ENCODE measurements at places on chromosomes 7 and 10. TPM values are rescaled to one million over a fixed set of nuclear protein-coding genes. Genes with fewer than 3 reads are reported as not detected.

- no peak for DNase-seq
Observed at GRCh38 chr10:110190170-110190569, 17.2 kb upstream of the MXI1 start.

The PON1 gene
- total RNA-seq, result not detected

GRCh38 chr10:98330987-98331386 is 63.0 kb upstream of the LOXL4 start:
- no peak for DNase-seq

GRCh38 chr7:2819161-2819953 is 24.8 kb downstream of the GNA12 start:
- DNase-seq, result no peak

DNA sequence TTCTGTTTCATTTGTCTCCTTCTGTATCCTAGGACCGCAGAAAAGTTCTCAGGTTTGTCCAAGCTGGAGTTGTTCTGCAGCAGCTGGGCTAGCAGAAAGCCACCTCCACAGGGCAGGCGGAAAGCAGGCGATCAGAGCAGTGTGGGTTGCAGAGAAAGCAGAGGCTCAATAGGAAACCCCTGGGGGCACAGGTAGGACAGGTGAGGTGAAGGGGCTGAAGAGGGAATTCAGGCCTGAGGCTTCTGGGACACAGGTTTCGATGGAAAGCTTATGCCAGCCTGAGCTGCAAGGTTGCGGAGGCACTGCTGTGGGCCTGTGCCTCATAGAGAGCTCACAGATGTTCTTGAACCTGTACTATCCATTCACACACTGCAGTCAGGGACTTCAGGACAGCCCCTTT is 194.9 kb upstream of the TPK1 start:
- no peak for DNase-seq

The CRTAC1 gene
- total RNA-seq, result not detected

The SLC26A5 gene
- not detected for total RNA-seq

- no peak for DNase-seq
Observed at GRCh38 chr10:31930023-31930751, 1.6 kb upstream of the ARHGAP12 start.

DNA sequence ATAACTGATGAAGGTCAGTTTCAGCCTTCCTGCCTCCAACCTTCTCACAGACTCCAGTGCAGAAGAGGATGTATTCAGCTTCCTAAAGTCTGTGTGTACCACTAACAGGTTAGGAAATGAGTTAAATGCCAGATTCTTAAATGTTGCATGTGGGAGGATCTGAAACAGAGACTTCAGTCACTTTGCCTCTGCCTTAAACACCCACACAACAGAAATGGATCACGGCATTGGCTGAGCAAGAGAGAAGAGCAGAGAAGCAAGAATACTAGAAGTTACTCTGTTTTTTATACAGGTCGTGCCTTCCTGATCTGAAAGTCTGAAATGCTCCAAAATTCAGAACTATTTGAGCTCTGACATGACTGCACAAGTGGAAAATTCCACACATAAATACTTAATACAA is 98.9 kb upstream of the ARHGAP21 start:
- DNase-seq, result no peak

- DNase-seq, result no peak
Observed at GRCh38 chr7:105046414-105046813, 32.4 kb downstream of the KMT2E start.

GRCh38 chr10:131114846-131115245 is 196.7 kb downstream of the TCERG1L start:
- no peak for DNase-seq

The SUN3 gene
- not detected for total RNA-seq

DNA sequence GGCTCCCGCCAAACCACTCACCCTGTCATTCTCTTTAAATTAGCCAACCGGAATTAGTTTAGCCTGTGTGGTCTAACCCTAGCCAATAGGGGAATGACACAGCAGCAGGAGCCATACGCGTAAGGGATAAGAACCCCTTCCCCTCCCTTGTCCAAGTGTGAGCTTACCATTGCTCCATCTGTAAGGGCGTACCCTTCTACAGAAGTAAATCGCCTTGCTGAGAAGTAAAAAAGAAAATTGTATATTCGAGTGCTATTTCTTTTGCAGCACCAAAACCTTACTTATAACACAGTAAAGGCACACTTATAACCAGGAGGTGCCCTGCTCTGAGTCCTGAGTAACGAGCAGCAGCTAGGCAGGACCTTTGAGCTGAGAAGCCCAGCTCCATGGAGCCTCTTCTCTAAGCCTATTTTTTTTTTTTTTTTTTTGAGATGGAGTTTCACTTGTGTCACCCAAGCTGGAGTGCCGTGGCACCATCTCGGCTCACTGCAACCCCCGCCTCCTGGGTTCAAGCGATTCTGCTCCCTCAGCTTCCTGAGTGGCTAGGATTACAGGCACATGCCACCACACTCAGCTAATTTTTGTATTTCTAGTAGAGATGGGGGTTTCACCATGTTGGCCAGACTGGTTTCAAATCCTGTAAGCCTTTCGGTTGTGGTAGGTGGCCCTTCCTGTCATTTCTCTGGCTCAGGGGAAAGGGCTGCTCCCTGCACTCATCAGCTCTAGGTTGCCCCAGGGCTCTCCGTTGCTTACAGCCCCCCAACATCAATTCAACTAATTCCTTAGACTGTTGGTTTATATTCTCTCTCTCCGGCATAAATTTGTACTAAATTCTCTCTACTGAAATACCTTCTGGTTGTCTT is 73.3 kb downstream of the NSUN6 start:
- no peak for DNase-seq

The ZYX gene
- total RNA-seq, result 151 TPM

DNA sequence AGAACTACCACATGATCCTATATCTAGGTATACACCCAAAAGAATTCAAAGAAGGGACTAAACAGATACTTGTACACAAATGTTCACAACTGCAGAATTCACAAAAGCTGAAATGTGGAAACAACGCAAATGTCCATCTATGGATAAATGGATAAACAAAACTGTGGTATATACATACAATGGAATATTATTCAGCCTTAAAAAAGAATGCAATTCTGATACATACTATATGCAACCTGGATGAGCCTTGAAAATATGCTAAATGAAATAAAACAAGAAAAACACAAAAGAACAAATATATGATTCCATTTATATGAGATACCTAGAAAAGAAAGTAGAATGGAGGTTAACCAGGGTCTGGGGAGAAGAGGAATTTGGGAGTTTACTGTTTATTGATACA is 7.2 kb downstream of the FAM133B start:
- no peak for DNase-seq

DNA sequence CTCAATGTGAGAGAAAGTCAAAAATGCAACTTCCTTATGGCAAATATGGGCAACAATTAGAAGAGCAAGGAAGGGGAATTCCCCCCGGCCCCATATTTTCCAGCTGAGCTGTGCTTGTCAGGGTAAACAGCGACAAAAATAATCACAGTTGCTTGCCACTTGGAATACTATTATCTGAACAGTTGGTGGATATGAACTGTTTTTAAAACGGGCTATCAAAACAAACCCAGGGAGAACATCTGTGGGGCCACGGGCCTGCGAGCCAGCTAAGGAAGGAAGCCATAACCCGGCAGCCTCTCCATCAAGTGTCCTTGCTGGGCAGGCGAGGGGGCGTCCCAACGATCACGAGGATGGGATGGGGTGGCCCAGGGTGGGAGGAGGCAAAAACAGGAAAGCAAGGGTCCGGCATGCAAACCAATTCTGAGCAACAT is 228.4 kb downstream of the ARHGAP12 start:
- no peak for DNase-seq

The MOGAT3 gene
- total RNA-seq, result not detected

GRCh38 chr10:52308251-52309031 is 5.6 kb upstream of the DKK1 start:
- no peak for DNase-seq

DNA sequence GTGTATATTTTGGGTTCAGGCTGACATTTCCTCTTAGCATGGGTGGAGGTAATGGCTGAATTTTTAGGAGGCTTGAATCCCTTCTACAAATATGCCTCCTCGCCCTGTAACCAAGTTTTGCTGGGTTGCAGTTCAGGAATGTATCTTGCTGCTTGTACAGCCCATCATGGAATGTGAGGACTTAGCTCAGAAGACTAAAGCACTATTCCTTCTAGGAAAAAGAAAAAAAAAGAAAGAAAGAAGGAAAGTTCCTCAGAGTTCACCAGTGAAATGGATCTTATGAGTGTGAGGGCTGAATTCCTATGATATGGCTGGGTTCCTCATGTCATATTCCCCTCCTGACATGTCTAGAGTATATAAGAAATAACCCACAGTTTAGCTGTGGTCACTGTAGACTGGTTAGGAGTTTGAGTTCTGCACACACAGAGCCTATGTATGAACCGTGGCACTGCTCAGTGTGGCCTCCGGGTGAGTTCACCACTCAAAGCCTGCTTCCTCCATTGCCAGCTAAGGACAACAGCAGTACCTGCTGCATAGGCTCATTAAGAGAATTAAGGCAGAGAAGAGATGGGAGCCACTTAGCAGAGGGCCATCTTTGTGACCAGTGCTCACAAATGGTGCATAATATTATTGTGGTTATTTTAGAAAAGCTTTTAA is 114.0 kb downstream of the TACC2 start:
- DNase-seq, result no peak

The UNC5B gene
- not detected for total RNA-seq

DNA sequence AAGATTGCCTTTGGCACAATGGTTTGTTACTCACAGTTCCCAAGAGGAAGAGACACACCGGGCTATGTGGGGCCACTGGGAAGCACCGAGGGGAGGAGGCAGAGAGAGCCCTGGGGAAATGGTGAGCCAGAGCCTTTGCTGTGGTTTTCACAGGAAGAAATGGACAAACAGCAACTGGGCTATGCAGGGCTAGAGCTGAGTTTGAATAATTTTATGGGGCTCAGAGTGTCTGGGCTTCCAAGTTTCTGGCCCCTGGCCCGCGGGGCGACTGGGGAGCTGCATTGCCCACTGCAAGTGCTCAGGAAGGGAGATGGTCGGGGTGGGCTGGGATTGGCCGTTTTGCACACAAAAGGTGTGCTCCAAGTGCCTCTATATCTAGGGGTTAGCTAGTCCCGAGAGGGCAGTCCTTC is 92.6 kb downstream of the CHST15 start:
- DNase-seq, result no peak

GRCh38 chr10:86960003-86960862 is 1.8 kb downstream of the SNCG start:
- DNase-seq, result no peak

- peak; percentile 95 for DNase-seq
Observed at GRCh38 chr7:4641667-4642467, 40.2 kb upstream of the FOXK1 start.

- DNase-seq, result no peak
Observed at GRCh38 chr10:85542152-85542551, 824.4 kb downstream of the GRID1 start.

GRCh38 chr10:115355162-115355760 is 262.1 kb downstream of the ATRNL1 start:
- DNase-seq, result no peak

DNA sequence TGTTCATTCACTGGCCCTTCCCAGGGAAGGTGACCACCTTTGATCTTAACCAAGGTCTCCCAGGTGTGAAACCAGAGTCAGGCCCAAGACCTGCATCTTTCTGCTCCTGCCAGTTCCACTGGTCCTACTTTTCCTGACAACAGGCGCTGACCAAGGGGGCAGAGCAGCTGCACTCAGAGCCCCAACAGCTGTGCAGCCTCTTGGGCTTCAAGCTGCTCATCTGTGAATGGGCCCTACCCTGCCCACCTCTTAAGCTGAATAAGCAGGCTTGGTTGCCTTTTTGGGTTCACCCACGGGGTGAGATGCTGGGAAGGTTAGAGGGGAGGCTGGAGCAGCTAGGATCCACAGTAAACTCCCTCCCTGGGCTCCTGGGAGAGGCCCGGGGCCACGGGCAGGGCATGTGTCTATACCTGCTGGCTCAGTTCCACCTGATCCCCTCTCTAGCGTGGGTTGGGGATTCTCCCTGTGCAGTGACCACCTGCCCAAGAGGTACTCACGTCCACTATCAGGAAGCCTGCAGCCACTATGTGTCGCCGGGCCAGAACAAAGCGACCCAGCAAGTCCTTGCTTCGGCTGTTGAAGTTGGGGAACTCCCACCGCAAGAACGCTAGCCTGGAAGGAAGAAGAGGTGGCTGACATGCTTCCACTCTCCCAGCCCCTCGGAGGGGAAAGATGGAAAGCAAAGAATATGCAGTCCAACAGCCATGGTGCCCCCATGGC is 10.6 kb downstream of the TBRG4 start:
- peak; percentile 5 for DNase-seq

DNA sequence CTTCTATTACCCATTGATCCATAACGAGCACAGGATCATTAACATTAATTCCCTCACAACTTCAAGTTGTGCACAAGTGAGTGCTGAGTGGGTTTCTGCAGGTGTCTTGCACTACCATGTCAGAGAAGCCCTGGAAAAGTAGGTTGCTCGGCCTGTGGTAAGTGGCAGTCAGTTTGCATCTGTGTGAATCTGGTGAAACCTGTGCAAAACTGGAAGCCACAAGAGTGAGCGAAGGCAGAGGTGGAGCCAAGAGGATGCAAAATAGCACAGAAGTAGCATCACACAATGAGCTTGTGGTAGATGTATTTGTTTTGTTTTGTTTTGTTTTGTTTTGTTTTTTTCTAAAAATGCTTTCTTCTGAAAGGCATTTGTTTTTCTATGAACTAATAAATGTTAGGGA is 181.5 kb downstream of the THSD7A start:
- no peak for DNase-seq

The LLCFC1 gene
- not detected for total RNA-seq

The FUOM gene
- 6.3 TPM for total RNA-seq

DNA sequence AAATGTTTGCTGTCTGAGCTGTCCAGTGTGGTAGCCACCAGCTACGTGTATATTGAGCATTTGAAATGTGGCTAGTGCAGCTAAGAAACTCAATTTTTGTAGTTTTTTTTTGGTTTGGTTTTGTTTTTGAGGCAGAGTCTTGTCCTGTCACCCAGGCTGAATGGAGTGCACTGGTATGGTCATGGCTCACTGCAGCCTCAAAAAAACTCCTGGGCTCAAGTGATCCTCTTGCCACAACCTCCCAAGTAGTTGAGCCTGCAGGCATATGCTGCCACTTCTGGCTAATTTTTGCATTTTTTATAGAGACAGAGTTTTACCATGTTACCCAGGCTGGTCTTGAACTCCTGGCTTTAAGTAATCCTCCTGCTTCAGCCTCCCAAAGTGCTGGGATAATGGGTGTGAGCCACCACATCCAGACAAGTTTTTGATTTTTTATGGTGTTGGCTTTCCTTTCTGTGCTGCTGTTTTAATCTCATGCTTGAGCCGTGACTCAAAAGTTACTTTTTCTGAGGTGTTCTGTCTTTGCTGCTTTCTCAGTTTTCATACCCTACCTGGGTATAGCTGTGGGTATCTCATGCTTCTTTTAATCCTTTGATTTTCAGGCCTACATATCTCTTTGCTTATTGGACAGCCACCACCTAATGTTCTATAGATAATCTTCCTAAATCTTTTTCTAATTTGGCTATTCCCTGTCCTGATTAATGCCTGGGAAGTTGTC is 16.0 kb downstream of the WAC start:
- no peak for DNase-seq
